Occipital lobe (tissue), 3 donors: ENCODE measurements at places on chromosomes 11 and 22. TPM values are rescaled to one million over a fixed set of nuclear protein-coding genes. Genes with fewer than 3 reads are reported as not detected.

DNA sequence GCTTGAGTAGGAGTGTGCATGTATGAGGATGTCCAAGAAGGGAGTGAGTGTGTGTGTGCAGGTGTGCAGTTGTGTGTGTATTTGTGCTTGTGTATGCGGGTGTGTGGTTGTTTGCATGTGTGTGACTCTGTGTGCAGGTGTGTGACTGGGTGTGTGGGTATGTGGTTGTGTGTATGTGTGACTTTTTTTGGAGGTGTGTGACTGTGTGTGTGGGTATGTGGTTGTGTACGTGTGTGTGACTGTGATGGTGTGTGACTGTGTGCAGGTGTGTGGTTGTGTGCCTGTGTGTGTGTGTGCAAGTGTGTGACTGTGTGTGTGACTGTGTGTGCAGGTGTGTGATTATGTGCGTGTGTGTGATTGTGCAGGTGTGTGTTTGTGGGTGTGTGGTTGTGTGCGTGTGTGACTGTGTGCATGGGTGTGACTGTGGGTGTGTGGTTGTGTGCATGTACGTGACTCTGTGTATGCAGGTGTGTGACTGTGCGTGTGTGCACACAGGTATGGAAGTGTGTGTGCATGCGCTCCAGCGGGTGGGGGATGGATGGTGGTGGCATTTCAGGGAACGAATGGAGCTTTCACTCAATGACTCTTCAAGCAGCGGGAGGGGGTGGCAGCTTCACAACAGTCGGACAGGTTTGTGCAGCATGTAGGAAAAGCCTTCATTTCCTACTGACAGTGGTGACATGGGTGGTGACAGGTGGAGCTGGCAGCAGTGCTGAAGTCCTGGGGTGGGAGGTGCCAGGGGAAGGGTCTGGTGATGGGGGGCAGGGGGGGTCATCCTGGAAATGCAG is 47.6 kb downstream of the CACNA1I start:
- DNase-seq = no peak

DNA sequence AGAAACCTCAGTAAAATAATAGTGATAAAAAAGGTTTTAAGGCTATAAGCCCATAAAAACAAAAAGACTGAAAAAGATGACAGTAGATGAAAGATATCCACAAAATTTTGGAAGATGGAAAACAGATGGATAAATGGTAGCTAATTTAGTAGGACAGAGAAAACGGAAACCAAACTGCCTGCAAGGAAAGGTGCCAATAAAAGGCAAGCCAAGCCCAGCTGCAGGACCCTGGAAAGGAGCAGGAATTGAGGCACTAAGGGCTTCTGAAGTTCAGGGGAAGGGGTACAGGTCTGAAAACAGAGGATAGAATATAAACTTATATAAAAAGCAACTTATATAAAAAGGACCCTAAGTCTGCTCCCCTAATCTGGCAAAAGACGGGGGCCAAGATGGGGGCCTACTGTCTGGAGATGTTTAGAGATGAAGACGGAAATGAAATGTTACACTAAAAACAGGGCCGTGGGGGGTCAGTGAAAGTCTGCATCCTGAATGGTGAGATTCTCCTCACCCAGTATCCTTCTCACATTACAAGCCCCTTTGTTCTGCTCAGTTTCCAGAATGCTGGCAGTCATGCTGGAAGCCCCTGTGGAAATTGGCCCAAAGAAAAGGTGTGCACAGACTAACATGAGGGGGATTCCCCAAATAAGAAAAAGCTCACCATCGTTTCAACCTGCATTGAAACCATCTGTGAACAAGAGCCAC is 269.3 kb upstream of the PITPNB start:
- no peak for DNase-seq

- DNase-seq = no peak
Observed at GRCh38 chr11:27902981-27903624, 202.8 kb upstream of the BDNF start.

GRCh38 chr11:121318848-121319834 is 26.6 kb downstream of the SC5D start:
- no peak for DNase-seq

- DNase-seq = no peak
Observed at GRCh38 chr11:40119661-40120060, 1339.8 kb downstream of the LRRC4C start.

- no peak for DNase-seq
Observed at GRCh38 chr11:65504674-65505465, 6.0 kb downstream of the MALAT1 start.

GRCh38 chr11:93536101-93536861 is 6.9 kb downstream of the SMCO4 start:
- DNase-seq = no peak

DNA sequence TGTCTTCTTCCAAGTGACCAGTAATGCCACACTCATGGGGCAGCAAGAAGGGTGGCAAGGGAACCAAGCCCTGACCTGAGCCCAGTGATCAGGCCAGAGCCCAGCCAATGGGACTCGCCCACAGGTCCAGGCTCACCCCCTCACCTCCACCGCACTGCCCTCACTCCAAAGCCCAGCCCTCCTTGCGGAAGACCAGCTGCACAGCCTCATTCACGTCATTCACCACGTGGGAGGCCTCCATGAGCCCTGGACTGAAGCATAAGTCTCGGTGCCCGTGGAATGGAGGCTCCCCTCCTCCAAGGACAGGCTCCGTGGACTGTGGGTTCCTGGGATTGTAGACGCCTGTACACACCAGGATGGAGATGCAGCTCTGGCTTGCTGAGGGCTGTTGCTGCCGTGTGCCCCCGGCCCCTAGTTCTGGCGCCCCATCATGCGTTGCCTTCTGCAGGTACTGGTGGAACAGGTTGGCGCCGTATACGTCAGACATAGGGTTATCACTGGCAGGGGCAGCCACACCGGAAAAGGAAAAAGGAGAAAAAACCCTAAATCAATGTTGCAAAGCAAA is 16.8 kb upstream of the TMEM121B start:
- DNase-seq = no peak

DNA sequence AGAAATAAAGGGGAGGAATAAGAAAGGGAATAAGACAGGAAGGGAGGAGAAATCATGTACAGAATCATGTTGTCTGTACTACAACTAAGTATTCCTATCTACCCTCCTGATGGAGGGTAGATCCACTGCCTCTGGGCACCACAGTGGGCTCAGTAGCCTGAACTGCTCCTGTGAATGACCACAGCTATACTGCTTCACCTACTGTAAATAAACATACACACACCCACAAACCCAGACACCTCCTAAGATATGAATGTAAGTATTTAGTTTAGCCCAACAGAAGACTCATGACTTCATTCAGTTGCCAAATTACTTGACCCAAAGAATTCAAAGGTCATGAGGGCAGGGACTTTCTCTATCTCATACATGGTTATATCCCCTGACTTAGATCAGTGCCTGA is 177.3 kb upstream of the C11orf58 start:
- DNase-seq = no peak

DNA sequence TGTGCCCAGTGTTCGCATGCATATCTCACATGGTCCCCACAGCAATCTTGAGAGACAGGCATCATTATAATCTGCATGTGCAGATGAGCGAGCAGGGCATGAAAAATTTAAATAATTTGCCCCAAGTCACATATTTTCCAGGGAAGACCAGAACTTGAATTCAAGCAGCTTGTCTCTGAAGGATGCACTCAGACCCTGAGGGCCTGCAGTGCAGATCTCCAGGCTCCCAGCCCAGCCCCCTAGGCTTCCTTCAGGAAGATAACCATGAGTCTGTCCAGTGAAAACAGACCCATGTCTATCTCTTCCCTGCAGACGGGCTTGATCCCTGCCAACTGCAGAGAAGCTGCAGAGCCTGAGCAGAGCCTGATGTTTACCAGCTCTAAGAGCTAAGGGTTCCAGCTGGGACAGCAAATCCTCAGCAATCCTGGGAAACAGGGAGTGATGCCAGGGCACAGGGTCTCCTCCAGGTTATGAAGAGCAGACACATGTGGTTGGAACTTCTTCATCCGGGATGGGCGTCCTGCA is 55.1 kb downstream of the NAV2 start:
- no peak for DNase-seq

Gene TUB
- 88.3 TPM for total RNA-seq

Gene RBX1
- total RNA-seq = 83.9 TPM

Gene GAB2
- 23.1 TPM for total RNA-seq

Gene CRYBB1
- 0.62 TPM for total RNA-seq
